MG63 (cell line): ENCODE measurements at places on chromosomes 5 and 9.
A peak's percentile ranks its signal among the peaks of the same experiment; 100 is the strongest.

DNA sequence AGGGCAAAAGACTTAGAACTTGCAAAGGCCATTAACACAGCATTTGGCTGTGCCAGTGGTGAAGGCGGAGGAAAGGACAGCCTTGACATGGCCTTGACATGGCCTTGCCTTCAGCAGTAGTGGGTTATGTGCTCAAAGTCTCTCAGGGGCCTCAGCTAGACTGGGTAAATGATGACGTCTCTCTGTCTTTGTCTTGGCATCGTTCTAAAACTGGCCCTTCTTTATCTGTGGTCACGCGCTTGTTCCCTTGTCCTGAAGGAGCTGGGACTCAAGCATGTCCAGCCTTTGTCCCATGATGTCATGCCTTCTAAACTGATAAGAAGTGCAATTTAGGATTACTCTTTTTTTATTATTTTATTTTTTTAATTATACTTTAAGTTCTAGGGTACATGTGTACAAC is 88.7 kb upstream of the ATP10B start:
- DNase-seq: no peak

DNA sequence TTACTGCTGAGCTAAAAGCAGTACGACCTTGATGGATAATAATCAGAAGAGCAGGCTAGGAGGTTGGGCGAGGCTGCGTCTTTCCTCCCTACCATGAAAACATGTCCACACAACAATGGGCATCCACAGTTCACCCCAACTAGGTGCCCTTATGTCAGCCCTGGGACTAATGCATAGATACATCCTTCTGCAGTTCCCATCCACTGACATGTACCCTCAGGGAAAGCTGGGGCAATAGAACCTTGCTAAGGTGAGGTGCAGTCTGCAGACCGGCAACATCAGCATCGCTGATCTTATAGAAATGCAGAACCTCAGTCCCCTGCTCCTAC is 697 bp upstream of the PRUNE2 start:
- no peak for DNase-seq

- no peak for DNase-seq
Observed at GRCh38 chr9:122402874-122403273, 32.0 kb downstream of the PTGS1 start.

DNA sequence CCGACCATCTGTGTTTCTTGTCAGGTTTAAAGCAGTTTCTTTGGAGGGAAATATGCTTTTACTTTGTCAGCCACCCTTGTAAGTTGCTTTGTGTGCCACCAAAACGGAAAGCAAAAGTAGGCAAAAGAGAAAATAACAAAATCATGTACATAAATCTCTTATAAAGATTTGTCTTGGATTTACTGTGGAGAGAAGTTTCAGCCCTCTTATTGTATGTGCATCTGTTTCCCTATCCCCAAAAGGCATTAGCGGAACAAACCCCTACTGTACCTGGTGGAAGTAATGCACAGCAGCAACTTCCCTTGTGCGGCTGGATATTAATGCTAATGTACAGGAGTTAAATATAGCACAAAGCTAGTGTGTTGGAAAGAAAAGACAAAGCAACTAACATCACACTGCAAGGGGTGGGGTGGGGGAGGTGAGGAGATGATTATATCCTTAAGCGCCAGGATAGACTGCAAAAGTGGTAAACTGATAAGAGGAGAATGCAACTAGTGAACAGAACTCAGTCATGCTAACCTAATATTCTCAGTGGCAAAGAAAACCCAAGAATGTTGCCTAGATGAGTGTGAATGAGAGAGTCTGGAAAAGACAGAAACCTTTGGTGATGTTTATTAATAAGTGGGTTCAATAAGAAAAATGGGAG is 396.5 kb upstream of the MEF2C start:
- no peak for DNase-seq

- peak; percentile 90 for DNase-seq
Observed at GRCh38 chr9:116377179-116377798, 223.7 kb downstream of the PAPPA start.

GRCh38 chr9:122144836-122145591 is 14.6 kb downstream of the NDUFA8 start:
- DNase-seq: no peak

DNA sequence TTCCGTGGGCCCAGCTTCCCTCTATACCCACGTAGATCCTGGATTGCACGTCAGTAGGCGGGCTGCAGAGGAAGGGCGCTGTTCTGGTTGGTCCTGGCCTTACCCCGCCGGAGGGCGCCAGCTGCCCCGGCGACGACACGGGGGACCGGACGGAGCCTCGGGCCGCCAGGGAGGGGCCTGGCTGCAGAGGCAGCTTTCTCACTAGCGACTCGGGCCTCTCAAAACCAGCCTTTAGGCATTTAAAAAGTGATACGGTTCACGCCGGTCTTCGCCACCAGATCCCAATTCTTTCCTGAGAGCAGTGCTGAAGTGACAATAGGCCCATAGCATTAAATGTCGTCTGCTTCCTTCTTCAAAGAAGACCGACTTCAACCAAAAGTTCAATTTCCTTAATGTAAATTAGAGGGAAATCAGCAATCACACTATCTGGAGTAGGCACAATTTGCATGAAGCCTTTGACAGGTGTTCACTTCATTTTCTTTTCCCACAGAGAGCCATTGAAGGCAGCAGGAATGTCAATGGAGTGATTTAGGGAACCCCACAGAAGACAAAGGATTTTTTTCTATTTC is 17.6 kb upstream of the UBE2D2 start:
- no peak for DNase-seq

DNA sequence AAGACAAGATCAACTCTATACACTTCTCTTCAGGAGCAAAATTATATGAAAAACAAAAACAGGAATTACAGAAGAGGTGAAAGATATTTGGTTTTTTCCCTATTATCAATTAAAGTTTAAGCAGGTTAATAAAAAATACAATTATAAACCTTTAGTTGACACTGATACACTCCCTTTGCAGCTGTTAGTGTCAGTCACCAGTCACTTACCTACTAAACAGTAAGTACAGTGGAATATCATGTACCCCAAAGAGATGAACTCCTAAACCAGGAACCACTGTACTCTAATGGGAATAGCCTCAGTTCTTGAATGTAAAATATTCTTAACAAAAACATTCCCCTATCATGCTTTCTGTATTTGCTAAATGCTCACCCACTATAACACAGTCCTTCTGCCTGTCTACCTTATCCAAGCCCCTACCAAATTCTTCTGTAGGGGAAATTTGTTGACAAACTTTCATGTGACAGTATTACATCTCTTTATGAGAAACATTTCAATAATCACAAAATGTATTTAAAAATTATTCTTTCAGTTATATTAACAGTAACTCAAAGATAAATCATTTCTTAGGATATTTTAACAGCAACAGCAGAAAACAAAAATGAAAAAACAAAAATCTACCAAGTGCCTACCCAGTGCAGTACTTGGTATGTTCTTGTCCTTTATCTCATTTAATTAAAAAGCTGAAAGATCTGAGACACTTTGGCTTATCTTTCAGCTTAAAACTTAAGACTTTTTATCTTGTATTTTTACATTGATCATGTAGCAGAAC is 212.8 kb downstream of the MLLT3 start:
- DNase-seq: no peak

GRCh38 chr5:76479281-76479680 is 76.2 kb downstream of the IQGAP2 start:
- DNase-seq: no peak

DNA sequence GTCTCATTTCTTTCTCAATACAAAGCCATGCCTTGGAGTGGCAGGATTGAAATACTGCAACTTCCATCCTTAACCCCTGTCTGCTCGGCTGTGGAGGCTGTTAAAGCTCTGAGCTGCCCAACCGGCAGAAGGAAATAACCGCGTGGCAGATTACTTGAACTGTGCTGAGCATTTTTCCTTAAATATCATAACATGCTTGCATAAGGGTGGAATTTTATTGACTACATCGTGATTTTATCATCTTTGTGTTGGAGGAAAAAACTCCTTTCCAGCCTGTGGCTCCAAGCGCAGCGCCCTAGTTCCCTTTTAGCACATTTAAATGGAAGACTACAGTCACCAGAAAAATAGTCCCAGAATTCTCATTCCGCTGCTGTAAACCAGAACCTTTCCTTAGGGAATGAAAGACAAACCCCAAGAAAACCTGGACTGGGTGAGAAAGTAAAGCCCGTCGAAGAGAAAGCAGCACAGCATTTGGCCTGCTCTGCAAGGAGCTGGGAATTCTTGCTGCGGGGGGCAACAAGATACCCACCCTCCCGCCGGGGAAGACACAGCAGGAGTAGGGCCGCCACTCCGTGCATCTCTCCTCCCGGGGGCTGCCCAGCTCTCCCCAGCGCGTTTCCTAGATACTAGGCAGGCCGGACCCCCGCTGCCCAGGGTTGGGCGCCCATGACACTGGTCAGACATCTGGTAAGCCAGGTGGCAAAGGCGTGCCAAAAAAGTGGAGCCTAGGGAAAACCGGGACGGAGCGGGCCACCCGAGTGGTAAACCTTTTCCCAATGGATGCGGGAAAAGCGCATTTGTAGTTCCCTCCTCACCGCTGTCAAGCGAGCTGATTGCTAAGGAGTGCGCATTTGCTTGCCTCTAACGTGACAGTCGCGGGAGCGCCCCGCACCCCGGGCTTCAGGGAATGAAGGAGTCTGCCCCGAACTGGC is 1.3 kb downstream of the SHC3 start:
- DNase-seq: no peak

DNA sequence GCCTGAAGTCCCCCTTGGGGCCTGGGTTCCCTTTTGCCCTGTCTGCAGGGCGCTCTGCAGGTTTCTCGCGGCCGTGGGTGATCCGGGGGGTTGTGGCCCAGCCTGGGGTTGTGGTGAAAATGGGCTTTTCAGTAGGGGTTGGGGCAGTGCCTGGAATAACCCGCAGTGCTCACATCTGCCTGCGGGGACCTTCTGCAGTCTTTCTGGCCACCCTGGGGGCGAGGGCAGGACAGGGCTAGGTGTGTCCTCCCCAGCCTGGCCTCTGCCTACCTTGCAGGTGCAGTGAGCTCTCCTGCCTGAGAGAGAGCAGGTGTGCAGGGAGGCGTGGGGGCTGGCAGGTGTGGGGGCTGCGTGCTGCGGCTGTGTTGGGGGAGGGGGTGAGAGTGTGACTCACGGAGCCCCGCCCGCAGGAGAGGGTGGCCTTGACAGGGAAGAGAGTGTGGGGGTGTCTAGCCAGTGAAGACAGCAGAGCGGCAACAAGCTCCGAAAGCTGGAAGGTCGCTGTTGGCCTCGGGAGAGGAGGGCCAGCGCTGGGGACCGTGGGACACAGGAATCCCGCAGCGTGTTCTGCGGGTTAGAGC is 131.4 kb downstream of the MRPL36 start:
- no peak for DNase-seq

DNA sequence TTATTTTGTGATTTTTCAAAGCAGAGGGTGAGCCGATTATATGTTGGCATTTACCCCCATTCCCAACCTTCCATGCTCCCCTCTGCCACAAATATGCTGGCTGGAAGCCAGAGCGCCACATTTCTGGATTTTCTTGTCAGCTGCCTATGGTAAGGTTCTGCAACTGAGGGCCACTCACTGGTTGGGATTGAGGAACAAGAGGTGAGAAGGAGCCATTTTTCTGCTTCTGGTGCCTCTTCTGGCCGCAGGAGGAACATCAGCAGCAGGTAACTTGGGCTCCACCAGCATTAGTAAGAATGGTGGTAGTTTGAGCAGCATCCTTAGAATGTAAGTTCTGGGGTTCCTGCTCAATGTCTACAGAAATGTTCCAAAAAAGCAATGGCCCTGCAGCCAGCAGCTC is 159.5 kb upstream of the MAST4 start:
- DNase-seq: no peak

- DNase-seq: no peak
Observed at GRCh38 chr5:68533051-68533450, 317.5 kb downstream of the PIK3R1 start.

DNA sequence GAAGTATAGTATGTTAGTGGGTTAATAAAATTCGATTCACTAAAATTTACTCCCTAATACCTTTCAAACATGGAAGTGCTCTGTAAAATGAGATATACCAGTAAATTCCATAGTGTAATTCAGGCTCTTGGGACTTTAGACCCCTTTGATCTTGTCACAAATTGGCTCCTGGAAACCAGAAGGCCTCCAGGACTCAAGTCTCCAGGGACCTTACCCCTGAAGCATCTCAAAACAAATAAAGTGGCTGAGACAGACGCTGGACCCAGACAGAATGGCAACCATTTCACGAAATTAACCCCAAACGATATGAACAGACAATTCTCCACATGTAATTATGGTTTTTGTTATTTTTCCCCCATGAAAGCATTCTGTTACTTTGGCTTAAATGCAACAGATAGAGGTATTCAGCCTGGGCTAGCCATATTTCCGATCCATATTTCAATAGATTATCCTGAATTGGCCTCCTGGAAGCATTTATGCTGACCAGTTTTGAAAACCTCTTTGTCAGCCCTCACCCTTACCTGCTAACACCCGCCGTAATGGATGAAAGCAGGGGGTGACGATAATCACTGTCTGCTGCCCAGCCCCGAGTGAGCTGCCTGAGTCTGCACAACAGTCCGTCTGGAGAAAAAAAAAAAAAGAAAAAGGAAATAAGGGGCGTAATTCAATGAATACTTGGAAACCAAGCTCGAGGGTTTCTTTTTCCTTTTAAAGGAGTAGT is 34.1 kb upstream of the EFNA5 start:
- DNase-seq: peak; percentile 23
